ENCODE measurements at places on chromosomes 7 and 10.

DNA sequence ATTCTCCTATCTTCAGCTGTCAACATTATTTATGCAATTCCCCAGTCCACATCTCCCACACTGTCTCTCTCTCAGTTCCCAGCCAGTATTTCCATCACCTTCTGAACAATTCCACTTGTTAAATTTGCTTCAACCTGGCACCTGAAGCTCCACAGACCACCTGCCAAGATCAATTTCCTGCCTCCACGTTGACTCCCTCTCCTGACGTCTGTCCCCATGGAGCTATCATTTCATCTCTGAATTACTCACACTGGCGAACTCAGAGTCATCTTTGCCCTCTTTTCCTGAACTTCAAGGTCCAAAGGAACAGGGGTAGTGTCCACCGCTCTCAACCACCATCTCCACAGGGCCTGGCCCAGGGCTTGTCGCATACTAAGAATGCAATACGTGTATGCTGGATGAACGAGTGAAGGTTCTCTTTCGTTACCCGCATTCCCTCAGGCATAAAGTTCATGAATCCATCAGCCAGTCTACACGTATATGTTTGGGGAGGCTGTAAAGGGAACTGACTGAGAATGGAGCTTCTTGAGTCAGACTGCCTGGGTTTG lies 183.3 kb downstream of the JCAD start:
- DNase-seq = no peak

GRCh38 chr7:17942231-17942630 lies 1.9 kb upstream of the SNX13 start:
- no peak for DNase-seq

- no peak for DNase-seq
These were observed 396.6 kb downstream of the DGKB start for GRCh38 chr7:14505906-14506305.

DNA sequence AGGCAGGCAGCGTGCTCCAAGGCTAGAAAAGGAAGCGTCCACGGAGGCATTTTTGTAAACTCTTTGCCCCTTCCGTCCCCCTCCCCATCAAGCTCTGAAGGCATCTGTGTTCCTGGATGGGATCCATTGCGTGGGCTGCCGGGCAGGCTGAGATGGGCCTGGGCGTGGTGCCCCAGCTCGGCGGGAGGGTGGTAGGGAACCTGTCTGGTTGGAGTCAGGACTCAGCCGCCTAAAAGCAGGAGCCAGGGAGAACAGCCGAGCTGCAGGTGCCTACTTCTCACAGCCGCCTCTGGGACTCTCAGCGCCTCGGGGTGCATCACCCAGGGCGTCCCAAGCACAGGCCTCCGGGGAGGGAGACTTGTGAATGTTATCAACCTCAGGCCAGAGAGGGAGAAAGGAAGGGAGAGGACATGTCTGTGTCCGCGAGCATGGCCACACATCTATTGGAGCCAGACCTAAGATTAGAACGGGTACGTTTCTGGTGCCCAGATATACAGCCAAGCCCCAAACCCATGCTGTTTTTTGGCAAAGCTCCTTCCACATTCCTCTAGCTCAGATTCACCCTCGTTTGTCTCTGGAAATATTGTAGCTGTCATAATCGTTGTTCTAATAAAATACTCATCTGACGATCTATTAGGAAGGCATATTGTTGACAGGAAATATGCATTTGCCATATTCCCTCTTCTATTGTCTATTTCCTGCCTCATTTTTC lies 48.6 kb upstream of the CTBP2 start:
- no peak for DNase-seq

DNA sequence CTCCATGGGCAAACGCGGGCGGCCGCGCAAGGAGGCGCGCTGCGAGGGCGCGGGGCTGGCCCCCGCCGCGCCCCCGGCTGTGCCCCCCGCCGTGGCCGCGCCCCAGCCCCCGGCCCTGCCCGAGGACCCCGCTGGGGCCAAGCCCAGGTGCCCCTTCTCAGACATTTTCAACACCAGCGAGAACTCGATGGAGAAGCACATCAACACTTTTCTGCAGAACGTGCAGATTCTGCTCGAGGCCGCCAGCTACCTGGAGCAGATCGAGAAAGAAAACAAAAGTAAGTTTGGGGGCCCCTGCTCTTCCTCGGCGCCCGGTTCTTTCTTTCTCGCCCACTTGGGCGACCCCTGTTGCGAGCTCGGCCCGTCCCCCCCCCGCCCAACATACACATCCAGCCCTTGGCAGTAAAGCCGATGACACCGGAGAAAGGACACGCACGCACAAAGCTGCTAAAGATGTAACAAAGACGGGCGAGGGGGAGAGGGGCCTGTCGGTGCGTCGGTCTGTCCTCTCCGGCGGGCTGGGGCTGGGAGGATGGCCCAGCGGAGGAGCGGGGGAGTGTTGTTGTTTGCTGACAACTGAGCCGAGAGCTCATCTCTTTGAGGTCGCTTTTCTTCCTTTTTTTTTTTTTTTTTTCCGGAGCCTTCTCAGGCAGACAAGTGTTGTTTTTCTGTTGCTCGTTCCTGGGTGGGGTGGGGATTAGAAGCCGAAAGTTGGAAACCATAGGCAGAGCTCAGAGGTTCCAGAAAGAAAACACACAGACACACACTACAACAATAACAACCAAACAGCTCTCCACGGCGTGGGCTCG lies 604 bp downstream of the MXI1 start:
- DNase-seq = peak; percentile 44

GRCh38 chr10:70283445-70284399 lies at the start of gene NPFFR1:
Gene NPFFR1 (minus strand): TSS chr10:70284004. CDS start chr10:70283676, 328 bp downstream.
- DNase-seq = no peak

DNA sequence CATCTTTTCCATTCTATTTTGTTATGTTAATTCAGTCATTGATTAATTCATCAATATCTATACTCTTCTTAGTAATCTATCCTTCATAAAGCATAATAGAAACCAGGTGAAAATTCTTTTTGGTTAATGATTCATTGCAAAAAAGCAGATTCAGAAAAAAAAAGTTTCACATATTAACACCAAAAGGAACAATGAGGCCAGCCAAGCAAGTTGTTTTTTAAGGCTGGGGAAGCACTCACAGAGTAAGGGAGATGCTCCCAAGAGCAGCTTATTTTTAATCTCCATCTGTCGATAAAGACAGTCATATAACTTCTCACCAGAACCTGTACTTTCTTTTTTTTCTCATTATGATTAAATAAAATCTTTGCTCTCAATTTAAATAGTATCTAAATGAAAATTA lies 95.8 kb downstream of the CACNA2D1 start:
- no peak for DNase-seq

DNA sequence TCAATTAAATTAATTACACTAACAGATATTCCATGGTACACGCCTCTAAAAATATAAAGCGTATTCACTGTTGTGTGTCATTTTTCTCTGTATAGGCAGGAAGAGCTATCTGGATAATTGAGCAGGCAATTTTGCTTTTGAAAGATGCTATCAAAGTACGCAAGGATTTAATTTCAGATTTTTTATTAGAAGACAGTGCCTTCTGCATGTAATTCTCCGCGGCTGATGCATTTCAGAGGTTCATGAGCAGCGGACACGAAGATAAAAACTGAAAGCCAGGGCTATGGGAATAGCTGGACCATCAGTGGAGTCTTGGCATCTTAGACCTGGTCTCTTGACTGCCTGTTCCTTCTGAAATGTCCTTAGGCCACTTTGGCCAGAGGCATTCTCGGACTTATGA lies 35.7 kb upstream of the SDK1 start:
- no peak for DNase-seq

DNA sequence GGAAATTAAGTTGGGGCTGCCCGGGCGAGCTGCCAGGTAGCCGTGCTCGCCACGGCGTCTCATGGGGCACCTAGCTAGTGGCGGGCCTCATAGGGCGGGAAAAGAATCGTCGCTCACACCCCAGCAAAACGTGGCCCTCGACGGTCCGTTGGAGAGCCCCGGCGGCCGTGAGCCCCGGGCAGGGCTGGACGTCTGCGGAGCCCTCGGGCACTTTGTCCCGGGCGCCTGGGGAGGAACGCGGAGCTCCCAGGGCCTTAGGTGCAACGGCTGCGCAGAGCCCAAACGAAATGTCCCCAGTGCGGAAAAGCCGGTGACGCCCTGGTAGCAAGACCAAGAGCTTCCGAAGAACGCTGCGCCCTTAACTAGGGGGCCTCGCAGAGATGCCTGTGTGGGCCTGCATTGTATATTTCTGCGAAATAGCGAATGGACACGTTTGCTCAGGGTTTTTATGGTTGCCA lies 866 bp upstream of the SFMBT2 start:
- DNase-seq = no peak

GRCh38 chr7:44221231-44221791 lies 20.5 kb downstream of the YKT6 start:
- peak; percentile 28 for DNase-seq

GRCh38 chr7:54339073-54339472 lies 203.1 kb upstream of the VSTM2A start:
- no peak for DNase-seq

DNA sequence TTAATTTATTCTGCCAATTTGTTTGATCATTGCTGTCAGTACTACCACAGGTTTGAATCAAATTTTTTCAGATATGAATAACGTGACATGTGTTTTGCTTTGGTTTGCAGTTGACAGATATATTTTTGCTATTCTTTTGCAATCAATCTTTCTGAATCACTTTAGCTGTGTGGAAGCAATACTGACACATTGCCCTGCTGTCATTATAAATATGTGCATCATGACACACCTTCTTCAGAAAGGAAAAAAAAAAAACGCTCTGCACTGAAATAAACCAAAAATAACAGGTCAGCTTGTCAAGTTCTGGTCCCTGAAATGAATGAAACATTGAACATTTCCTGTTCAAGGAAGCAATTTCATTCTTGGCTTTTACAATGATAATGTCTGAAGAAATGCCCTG lies 93.8 kb upstream of the FAM13C start:
- DNase-seq = no peak

DNA sequence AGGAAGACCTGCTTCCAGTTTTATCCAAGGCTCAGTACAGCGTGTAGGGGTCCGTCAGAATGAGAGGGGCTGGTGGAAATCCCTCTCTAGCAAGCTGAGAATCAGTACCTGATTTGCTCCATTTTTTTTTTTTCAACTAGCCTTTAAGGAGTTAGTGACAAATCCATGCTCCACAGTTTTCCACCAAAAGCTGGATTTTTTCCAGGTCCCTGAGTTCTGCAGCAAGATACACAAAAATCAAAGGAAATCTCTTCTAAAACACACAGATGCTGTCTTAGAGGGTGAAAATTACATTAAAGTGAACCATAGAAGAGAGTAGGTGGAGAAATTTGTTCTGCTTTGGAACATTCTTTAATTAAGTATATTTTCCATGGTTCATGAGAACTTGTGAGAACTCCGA lies 30.4 kb downstream of the MDFIC start:
- no peak for DNase-seq

GRCh38 chr10:47040041-47040491 lies 128.8 kb downstream of the PTPN20 start:
- DNase-seq = no peak

DNA sequence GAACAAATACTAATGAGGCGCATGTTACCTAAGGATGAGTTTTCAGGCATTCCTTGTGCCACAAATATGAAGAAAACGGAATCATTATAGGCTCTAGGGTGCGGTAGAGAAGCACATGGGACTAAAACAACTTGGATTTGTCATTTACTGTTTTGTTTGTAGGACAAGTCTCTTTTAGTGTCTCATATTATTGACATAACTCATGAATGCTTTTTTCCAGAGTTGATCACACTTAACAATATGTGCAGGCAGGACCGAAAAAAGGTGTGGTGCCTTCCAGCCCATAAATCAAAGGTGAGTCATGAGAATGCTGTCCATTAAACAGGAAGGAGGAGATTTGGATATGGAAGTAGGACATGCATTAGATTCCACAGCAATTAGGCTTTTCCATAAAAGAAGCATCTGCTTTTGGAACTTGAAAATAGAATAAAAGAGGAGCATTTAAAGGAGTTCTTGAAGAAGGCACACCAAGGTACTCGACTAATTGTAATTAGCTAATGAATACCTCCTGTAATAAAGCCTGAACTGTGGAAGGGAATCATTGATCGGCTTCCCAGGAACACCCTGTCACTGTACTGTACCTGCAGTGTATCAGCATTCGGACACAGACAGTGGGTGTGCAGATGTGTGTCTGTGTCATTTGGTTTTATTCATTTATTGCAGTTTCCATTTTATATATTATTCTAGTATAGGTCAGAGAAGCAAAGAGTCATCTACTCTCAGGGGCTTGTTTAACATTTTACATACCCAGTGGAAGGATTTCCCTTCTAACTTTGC lies 119.7 kb upstream of the KLF14 start:
- DNase-seq = no peak

DNA sequence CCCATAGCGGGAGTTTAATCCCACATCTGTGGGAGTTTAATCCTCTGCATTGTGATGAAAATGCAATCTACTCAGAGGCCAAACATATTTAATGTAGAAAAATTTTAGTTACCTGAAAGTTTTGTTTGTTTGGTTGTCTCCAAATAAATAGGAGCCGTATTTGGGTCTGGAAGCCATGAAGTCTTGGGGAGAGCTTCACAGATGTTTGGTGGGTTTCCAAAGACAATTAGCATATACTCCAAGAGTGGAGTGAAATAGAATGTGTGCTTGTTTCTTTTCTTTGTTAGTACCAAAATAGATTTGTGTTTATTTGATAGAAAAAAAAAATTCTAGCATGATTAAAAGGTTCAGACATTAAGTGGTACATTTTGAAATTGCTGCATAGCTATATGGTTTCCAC lies 50.9 kb downstream of the ANK3 start:
- no peak for DNase-seq

DNA sequence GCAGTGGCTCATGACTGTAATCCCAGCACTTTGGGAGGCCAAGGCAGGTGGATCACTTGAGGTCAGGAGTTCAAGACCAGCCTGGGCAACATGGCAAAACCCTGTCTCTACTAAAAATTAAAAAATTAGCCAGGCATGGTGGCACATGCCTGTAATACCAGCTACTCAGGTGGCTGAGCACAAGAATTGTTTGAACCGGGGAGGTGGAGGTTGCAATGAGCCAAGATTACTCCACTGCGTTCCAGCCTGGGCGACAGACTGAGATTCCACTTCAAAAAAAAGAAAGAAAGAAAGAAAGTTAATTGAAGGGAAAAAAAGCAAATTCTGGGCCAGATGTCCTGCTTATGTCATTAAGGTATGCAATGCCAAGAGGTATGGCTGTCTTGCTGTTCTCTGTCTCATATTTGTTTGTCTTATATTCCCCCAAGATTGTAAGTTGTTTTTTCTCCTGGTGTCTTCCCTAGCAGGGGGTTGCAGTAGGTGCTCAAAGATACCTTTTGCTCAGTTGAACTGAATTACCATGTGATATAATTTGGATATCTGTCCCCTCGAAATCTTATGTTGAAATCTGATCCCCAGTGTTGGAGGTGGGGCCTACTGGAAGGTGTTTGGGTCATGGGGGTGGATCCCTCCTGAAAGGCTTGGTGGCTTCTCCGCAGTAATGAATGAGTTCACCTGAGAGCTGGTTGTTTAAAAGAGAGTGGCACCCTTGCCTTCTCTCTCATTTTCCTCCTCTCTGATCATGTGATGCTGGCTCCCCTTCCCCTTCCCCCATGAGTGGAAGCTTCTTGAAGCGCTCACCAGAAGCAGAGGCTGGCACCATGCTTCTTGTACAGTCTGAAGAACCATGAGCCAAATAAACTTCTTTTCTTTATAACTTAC lies 60.9 kb downstream of the MYOF start:
- no peak for DNase-seq

Data from choroid plexus epithelial cell (primary cell).